ENCODE measurements at places on chromosomes 6 and 20.

DNA sequence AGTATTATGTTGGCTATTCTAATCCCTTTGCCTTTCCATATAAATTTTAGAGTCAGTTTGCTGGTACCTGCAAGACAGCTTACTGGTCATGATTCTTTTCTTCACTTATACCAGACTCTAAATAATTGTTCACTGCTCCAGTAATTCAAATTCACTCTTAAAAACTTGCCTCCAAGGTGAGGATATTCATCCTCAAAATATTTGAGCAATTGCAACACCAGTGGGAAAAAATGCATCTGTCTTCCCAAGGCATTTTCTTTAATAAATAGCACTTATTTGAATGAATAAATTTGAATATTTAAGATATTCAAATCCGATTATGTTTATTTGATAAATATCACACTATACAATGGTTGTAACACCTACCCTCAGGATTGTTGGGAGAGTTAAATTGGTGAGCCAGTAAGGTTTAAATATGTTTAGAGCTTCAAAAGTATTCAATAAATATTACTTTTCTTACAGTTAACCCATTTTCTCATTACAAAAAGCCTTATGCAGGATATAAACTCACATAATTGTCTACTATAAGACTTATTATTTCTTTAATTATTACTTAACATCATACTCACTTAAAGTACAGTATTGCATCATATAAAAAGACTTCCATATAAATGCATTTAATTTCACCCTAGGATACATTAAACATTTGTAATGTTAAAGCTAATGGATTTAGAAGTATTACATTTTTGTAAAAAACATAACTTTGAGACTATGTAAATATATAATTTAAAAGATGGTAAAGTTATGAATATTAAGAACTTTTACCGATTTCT is 285.6 kb downstream of the SAMD5 start:
- DNase-seq, result no peak

GRCh38 chr6:143964674-143965081 is 43.4 kb downstream of the PLAGL1 start:
- DNase-seq, result no peak

GRCh38 chr20:46355778-46356177 is 47.5 kb upstream of the CDH22 start:
- no peak for DNase-seq

DNA sequence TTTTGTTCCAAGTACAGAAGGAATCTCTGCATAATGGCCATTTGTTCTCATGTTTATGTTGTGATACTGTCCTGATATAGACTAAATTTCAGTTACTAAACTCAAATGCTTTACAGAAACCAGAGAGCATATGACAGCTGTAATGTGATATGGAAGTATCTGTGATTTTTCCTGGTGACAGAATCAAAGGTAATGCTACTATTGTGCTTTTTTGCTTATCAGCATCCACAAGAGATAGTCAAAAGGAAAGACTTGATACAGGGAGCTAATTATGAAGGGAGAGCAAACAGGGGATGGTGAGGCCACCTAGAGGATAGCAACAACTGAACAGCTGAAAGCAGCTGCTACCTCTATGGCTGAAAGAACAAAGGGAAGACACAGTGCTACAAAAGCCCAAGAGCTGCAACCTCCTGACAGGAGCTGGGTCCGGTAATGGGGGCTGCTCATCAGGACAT is 181.4 kb downstream of the PHF3 start:
- DNase-seq, result no peak

- DNase-seq, result peak; percentile 73
Measured at GRCh38 chr6:35370124-35370741, 27.9 kb downstream of the PPARD start.

DNA sequence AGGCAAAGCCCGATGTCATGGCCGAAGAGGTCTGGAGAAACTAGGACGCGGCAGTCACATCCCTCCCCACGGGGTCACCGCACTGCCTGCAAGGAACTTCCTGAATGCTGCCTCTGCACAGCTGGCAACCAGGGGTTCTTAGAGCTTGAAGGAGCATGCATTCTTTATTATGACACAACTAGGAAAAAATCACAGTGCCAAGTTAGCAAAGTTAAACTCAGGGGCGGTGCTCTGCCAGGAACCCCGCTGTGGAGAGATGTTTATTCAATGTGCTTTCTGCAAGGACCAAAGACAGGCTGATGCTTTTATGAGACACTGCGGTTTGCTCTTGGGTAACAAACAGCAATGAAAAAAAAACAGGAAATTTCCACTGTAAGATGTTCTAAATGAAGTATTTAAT is 287.3 kb upstream of the FOXQ1 start:
- DNase-seq, result no peak
